HL-60 (cell line): ENCODE measurements at places on chromosomes 13 and 19.

GRCh38 chr13:51643105-51643881 is 59.0 kb downstream of the WDFY2 start:
- DNase-seq, result no peak

DNA sequence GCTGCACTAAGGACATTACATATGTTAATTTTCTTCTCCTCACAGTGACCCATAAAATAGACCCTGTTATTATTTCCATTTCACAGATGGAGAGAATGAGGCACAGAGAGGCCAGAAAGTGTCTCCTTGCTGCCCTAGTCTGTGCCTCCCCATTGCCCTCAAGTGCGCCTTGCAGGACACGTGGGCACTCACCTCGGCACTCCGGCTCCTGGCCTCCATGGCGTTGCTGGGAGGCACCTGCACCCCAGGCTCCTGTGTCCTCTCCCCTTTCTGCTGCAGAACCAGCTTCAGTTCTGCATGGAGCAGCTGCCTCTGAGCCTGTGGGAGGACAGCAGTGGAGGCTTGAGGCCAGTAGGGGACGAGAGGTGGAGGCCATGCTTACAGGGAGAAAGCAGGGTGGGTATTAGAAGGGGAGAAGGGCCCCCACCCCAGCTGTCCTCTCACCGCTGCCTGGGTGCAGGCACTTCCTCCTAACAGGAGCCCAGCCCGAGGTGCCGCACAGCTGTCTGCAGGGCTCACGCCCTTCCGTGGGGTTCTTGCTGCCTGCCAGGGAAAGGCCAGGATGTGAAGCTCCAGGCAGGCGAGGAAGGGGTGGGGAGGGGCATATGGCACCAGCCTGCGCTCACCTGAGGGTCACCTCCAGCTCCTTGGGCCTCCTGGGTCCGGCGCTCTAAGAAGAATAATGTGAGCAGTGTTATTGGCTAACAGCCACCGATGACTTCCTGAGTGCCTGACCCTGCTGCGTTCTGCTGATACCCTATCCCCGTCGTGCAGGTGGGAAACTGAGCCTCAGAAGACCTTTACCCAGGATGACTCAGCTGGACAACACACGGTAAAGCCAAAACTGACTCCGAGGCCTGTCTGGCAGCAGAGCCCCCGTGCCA is 5.2 kb downstream of the PRX start:
- DNase-seq, result no peak

- DNase-seq, result no peak
Measured at GRCh38 chr13:104466016-104466415, 1399.8 kb upstream of the SLC10A2 start.

DNA sequence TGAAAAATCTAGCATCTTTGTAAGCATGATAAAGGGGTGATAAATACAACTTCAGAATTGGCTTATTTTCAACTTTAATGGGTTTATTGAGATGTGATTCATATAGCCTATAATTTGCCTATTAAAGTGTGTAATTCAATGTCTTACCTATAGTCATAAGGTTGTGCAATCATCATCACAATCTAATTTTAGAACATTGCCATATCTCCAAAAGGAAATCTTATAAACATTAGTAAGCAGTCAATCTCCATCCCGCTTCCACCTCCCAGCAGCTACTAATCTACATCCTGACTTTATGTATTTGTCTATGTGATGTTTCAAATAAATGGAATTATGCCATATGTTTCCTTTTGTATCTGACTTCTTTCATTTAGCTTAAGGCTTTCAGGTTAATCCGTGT is 145.2 kb upstream of the KLHL1 start:
- DNase-seq, result no peak

GRCh38 chr13:36356058-36356457 is 9.9 kb upstream of the SPART start:
- no peak for DNase-seq

- no peak for DNase-seq
Measured at GRCh38 chr13:77353995-77354394, 27.1 kb upstream of the MYCBP2 start.

GRCh38 chr13:99310382-99311031 is 3.3 kb upstream of the GPR183 start:
- peak; percentile 68 for DNase-seq

GRCh38 chr19:35045667-35046300 is 4.3 kb downstream of the HPN start:
- DNase-seq, result no peak

GRCh38 chr13:109152941-109153340 is 523.5 kb downstream of the MYO16 start:
- DNase-seq, result no peak

DNA sequence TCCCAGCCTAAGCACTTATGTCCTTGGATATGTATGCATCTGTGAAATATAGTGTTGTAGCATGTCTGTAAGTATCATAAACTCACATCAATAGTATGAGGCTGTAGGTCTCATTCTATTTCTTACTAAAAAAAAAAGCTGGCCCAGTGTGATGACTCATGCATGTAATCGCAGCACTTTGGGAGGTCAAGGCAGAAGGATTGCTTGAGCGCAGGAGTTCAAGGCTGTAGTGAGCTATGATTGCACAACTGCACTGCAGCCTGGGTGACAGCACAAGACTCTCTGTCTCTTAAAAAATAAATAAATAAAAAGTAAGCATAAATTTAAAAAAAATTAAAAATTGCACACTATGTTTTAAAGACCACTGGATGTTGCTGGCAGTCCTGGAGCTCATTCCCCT is 79.1 kb upstream of the SPATA13 start:
- DNase-seq, result no peak

GRCh38 chr13:78610381-78610883 is 7.1 kb upstream of the POU4F1 start:
- no peak for DNase-seq

GRCh38 chr13:80161896-80162295 is 179.0 kb downstream of the SPRY2 start:
- DNase-seq, result no peak

DNA sequence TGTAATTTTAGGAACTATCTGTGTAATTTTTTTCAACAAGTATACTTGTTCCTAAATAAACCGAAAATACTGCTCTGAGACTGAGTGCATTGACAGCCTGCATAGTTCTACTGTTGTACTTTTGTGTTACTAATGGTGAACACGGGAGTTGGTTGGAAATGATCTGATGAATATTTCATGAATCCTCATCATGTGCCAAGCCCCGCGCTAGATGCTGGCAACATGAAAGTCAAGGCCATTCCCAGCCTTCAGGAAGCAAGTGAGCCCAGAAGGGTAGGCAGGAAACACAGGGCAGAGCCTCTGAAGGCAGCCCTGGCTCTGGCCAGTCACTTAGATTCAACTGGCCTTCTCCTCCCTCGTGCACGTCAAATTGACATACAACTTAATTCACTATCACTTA is 106.1 kb downstream of the ABCC4 start:
- DNase-seq, result no peak

GRCh38 chr13:97574926-97575325 is 141.0 kb downstream of the RAP2A start:
- DNase-seq, result peak; percentile 8

GRCh38 chr19:6274756-6275155 is 5.0 kb downstream of the MLLT1 start:
- DNase-seq, result no peak

- no peak for DNase-seq
Measured at GRCh38 chr13:99104396-99104795, 96.3 kb upstream of the UBAC2 start.

GRCh38 chr19:19525611-19526380 is 2.9 kb upstream of the YJEFN3 start:
- DNase-seq, result no peak

- DNase-seq, result no peak
Measured at GRCh38 chr13:51342706-51343105, 3.2 kb downstream of the SERPINE3 start.

- no peak for DNase-seq
Measured at GRCh38 chr13:42633495-42633894, 59.5 kb downstream of the TNFSF11 start.

DNA sequence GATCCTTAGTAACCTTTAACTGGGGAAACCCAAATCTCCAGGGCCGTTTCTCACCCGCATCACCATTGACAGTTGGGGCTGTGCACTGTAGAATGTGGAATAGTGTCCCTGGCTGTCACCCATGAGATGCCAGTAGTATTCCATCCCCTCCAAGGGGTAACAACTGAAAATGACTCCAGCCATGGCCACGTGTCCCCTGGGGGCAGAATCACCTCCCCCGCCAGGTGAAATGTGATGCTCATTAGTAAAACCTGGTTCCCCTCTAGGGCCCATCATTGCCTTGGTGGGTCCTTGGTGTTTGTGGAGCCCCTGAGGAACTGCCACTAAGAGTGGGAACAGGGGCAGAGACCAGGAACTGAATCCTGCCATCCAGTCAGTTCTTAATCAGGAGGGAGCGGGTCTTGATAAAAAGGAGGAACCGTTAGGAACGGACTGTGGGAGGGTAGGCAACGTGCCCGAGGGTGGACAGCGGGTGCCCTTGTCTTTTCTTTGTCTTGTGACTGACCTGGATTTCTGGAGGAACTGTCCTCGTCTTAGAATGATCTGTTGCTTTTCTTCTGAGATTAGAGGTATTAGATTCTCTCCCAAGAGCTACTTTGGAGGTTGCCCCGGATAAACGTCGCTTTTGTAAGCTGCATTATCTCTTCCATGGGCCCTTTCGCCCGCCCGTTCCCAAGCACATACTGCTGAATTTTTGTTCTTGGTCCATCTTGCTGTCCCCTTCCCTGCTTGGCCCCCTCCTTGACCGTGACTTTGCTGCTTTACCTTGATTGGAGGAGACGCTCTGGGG is 3.5 kb downstream of the MYO9B start:
- DNase-seq, result no peak

DNA sequence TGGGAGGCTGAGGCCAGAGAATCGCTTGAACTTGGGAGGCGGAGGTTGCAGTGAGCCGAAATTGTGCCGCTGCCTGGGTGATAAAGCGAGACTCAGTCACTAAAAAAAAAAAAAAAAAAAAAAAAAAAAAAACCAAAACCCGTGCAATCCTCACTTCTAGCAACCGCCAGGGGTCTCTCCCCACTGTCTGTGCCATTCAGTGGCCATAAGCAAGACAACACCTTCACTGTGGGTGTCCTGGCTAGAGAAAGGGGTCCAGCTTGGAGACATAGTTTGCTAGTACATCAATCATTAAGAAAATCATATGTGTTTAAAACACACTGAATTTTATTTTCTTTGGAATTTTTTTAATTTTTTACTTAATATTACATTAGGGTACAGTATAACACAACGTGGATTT is 68.2 kb downstream of the RASL11A start:
- DNase-seq, result no peak

GRCh38 chr13:25821776-25822175 is 230.0 kb downstream of the SHISA2 start:
- no peak for DNase-seq

DNA sequence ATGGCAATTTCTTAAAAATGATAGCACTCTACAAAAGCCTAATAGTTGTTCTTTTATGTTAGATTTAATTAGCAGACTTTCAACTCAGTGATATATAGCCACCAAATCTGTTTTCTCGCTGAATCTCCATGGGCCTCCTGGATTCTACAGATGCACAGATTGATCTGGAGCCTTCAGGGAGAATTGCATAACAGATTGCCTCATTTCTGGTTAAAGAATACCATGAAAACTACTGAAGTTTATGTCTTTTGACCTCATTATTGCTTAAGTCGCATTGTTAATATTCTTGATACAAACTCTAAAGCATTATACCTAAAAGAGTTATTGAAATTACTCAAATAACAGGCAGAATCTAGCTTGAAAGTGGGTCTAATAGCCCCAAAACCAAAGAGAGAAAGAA is 53.7 kb upstream of the PRR20A start:
- no peak for DNase-seq

DNA sequence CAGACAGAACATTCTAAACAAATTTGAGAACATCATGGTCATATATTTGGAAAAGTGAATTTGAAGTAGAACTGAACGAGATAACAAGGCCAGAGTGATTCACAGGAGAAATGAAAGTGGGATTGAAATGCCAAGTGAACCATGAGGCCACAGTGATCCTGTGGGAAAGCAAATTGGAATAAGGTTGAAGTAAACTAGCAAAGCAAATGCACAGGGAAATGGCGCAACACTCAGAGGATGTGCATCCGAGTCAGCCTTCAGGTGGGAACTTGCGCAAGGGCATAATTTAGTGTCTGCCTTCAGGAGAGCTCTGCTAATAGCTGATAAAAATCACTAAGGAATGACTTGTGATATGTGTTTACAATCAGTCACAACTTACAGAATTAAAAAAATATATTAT is 696.6 kb downstream of the LIG4 start:
- peak; percentile 0 for DNase-seq

- DNase-seq, result no peak
Measured at GRCh38 chr19:41434450-41434849, 5.3 kb downstream of the DMAC2 start.

DNA sequence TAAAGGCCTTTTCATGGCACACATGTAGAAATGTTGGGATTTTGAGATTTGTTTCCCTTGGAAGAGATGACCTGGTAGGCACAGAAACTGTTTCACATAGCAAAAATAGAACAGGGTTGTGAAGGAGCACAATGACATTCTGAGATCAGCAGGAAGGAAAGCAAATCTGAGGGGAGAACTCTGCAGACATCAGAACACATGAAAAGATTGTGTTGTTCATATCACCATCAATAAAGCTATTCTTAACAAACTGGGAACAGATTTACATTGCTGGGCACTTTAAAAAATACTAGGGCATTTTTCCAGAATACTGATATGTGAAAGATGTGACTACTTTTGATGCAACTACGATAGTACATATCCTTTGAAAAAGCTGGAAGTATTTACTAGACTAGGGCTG is 481.7 kb downstream of the MYO16 start:
- no peak for DNase-seq

GRCh38 chr13:106052200-106052767 is 483.2 kb downstream of the EFNB2 start:
- no peak for DNase-seq

GRCh38 chr13:106551751-106552150 is 16.2 kb downstream of the ARGLU1 start:
- no peak for DNase-seq

DNA sequence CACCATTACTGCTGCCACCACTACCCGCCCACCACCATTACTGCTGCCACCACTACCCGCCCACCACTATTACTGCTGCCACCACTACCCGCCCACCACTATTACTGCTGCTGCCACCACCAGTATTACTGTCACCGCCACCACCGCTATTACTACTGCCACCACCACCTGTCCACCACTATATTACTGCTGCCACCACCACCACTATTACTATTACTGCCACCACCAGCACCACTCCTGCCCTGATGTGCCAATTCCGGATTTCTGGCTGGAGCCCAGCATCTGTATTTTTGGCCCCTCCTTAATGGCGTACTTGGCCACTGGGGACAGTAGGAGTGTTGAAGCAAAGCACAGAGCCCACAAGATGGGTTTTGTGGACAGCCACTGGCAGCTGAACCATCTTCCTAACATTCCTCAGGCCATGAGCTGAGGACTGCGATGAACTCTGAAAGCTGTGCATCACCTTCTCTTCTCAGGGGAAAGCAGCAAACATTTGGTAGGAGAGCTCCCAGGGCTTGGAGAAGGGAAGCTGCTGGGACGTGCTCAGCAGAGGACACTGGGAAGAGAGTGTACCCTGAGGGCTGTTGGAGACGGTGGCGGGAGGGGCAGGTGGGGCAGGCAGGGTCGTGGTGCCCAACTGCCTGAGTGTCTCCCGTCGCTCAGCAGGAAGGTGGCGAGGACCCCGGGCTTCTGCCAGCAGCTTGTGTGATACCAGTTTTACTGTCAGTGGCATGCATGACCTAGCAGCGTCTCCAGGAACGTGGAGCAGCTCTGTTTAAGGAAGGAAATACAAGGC is 23.0 kb downstream of the CUL4A start:
- no peak for DNase-seq
